ENCODE measurements at places on chromosomes 4 and X.

DNA sequence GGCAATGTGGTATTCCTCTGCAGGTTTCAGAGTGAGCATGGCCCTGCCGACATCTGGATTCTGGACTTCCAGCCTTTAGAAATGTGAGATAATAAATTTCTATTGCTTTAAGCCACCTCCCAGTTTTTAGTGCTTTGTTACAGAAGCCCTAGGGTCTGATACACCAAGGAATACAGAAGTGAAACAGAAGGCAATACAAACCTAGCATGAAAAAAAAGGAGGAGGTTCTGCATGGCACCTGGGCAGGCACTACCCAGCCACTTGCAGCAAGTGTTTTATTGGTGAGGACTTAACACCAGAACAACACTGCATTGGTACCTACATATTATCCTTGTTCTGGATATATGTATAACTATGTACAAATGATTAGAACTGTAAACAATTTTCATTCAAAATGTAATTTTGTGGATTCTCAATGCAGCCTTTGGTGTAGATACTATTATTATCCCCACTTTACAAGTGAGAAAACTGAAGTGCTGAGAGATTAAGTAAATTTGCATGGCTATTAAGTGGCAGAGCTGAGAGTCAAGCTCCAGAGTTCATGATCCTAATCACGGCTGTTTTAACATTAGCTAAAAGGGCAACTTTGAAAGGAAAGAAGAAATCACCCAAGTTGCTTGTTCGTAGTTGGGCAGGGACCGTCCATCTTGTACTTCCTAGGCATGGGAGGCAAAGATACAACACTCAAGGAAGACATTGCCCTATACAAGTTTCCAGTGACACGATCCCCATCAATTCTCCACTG is 71.8 kb downstream of the IL21 start:
- no peak for DNase-seq

GRCh38 chr4:183434264-183434663 is 10.2 kb upstream of the CDKN2AIP start:
- DNase-seq: no peak

GRCh38 chr4:155526452-155527169 is 140.0 kb upstream of the GUCY1A1 start:
- DNase-seq: no peak

GRCh38 chr4:7705062-7705461 is 234.6 kb downstream of the AFAP1 start:
- DNase-seq: no peak

DNA sequence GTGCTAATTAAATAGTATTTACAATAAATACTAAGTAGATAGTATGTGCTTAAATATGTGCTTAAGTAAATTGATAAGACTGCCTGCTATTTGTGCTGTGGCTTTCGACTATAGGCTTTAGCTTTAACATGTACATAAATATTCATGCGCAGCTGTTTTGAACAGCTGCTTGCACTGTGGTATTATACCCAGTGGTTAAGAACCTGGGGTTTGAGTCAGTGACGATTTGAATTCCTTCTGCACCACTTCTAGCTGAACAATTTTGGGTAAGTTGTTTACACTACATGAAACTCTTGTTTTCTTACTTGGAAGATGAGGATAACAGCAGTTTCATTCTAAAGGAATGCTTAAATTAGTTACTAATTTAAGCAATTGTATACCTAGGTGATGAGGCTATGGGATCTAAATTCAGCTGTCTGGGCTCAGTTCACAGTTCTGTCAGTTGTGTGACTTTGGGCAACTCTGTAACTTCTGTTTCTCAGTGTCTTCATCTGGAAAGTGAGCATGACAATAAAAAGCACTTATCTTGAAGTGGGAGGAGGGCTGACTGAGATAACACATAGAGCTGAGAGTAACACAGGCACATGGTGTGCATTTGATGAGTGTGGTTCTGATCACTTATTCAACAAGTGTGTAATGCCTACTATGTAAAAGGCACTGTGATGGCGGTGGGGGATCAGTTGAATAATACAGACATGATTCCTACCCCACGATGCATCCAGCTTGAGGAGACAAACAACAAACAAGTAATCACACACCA is 37.0 kb downstream of the HPGDS start:
- DNase-seq: no peak

DNA sequence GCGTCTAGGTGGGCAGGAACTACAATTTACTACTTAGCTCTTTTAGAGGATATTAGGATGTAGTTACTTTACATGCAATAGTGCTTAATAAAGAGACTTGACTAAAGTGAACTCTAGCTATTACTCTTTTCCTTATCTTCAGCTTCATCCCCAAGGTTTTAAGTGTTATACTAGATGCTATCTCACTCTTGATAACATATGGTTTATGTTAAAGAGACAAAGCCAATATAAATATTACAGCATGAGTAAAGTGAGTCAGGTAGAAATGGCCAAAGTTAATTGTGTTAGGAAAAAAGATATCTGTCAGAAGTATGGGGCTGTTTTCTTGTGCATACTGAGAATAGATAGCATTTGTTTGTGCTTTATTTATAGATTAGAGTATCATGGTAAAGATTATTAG is 80.5 kb downstream of the STAG2 start:
- DNase-seq: no peak

DNA sequence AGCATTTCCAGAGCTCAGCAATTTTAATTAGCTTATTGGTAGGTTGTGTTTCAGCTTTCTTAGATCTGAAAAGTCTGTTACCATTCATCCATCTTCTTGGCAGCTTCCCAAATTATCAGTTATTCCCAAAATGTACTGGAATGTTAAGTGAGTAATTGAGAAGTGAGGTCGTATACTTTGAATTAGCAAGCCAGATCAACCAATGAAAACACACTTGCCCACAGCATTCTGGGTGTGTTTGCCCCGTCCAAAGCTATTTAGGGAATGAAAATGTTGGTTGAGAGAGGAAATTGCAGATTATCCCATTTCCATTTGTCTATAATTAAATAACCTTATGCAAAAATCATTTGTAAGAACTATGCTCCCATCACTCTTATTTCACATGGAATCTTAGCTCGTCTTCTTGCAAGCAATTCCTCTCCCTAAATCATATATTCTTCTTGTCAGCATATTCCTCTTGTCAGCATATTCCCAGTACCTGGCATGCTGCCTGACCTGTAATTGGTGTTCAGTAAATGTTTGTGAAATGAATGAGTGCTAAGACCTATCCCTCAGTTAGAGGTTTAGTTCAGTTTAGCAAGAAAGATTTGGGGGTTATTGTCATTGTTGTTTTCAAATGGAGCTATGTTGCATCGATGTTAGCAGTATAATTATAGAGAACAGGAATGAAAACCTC is 23.3 kb upstream of the ANTXR2 start:
- DNase-seq: no peak

DNA sequence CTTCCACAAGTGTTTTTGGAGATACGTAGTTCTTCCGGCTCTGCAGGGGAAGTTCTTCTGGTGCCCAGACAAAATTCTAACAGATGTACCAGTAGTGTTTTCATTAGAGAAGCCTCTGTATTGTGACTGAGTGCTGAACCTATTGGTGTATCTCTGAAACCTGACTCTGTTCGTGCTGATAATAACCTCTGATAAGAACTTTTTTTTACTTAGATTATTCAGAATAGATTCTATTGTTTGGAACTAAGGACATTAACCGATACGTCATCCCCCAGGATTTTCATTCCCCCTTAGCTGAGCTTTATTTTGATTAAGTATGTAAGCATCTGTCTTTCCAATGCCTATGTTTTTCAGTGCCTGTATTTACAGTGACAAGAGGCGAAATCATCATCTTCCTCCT is 362.9 kb downstream of the PDGFC start:
- DNase-seq: no peak

DNA sequence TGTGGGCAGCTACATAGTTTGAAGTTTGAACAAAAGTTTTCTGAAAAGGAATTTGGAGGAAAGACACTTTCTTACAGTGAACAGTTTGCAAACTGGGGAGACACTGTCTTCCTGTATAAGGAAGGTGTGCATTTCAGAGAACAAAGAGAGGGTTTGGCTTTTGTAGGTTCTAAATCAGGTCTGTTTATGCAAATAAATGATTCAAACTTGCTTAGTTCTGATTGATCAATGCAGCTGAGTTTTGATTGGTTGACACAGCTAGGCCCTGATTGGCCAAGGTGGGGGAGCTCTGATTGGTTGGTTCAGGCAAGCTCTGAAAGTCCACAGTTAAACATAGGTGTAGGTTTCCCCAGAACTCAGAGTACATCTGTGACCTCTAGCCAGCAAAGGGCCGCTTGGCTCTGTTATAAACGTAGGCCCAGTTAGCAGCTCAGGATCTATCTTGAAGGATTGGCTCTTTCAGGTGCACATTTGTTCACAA is 63.0 kb upstream of the ENPP6 start:
- no peak for DNase-seq

GRCh38 chr4:174707051-174707676 is 121.9 kb downstream of the GLRA3 start:
- no peak for DNase-seq

- DNase-seq: no peak
Measured at GRCh38 chr4:69066945-69067344, 29.3 kb upstream of the UGT2B7 start.

- DNase-seq: no peak
Measured at GRCh38 chr4:53967986-53968385, 96.4 kb downstream of the CHIC2 start.

DNA sequence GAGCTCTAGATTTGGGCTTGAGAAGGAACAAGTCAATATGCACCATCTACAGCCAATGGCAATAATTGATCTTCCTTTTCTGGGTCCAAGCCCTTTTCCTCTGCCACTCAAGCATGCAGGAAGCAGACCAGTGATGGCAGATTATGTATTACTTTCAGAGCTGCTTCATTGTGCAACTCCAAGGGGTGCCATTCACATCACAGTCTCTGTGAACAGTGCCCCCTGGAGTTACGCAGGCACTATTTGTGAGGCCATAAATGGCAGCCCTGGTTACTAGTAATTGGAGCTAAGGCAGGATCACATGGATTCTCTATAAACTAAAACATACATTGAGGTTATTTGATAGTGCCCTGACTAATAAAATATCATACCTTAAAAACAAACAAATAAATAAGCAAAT is 313.4 kb upstream of the SLC7A11 start:
- DNase-seq: no peak

- no peak for DNase-seq
Measured at GRCh38 chr4:107743532-107743931, 23.5 kb upstream of the PAPSS1 start.

DNA sequence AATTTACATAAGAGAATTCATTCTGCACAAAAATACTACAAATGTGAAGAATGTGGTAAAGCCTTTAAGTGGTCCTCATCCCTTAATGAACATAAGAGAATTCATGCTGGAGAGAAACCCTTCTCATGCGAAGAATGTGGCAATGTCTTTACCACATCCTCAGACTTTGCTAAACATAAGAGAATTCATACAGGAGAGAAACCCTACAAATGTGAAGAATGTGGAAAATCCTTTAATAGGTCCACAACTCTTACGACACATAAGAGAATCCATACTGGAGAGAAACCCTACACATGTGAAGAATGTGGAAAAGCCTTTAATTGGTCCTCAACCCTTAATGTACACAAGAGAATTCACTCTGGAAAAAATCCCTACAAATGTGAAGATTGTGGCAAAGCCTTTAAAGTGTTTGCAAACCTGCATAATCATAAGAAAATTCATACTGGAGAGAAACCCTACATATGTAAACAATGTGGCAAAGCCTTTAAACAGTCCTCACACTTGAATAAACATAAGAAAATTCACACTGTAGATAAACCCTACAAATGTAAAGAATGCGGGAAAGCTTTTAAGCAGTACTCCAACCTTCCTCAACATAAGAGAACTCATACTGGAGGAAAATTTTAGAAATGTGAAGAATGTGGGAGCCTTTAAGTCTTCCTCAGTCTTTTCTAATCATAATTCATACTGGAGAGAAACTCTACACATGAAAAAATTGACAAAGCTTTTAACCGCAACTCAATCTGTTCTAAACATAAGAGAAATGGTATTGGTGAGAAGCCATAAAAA is 37.4 kb downstream of the ZNF718 start:
- no peak for DNase-seq

DNA sequence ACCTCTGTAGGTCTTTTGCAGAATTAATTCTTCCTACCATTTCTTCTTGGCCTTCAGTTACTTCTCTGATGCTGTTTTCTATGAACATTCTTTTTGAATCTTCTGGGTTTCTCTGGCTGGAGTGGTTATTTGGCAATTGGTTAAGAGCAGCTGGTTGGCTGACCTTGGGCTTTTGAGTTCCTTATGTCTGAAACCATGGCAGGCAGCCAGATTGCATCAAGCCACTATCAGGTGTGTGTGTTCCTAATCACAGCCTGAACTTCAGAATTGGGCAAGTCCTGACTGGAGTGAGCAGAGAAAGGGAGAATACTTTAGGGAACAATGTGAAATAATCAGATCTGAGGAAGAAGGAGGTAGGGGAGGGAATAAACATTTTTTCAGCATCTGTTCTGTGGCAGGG is 90.2 kb downstream of the ARHGAP10 start:
- no peak for DNase-seq

DNA sequence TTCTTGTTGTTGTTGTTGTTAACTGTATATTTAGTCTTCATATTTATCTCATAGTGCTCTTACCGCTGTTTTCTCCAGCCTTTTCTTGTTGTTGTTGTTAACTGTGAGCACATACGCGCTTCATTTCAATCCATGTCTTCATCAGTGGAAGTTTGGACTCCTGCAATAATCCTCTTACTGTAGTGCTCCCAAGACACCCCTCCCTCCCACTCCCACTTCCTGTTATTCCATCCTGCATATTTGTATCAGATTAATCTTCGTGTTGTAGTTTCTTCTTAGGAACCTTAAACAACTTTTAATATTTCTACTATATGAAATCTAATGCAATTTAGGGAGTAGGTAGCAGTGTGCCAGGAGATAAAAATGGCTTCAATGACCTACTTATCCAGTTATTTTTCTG is 674.8 kb downstream of the RAPGEF2 start:
- no peak for DNase-seq

GRCh38 chr4:53605783-53606182 is 14.5 kb upstream of the LNX1 start:
- DNase-seq: no peak

GRCh38 chrX:143683486-143683885 is 37.1 kb downstream of the SPANXN2 start:
- no peak for DNase-seq

DNA sequence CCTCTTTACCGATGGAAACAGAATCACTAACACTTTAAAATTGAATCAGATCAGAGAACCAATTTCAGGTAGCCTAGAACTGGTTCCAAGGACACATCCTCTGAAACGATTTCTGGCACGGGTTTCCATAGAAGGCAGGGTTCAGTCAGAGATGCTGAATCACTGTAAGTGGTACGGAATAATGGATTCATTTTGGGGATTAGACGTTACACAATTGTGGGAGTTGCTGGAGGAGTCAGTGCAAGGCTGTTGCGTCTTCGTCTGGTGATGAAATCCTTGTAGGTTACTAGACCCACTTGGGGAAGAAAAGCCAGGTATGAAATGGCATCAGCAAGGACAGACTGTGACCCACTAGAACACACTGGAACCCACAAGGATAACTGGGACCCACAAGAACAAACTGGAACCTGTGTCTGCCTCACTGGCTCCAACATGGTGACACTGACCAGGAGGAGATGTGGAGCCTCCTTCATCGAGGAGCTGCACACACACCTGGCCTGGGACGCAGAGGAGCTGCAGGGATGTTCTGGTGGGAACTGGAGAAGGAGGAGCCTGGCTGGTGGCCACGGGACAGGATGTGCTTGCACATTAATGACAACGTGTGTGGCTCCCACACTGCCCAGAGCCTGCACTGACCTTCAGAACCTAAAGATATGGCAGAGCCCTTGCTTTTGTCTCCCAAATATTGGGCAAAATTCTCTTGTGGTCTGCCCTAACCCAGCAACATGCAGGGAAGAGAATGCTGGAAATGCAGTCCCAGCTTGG is 105.1 kb downstream of the TRAPPC11 start:
- DNase-seq: no peak
